ENCODE measurements at places on chromosomes 7 and 10.

DNA sequence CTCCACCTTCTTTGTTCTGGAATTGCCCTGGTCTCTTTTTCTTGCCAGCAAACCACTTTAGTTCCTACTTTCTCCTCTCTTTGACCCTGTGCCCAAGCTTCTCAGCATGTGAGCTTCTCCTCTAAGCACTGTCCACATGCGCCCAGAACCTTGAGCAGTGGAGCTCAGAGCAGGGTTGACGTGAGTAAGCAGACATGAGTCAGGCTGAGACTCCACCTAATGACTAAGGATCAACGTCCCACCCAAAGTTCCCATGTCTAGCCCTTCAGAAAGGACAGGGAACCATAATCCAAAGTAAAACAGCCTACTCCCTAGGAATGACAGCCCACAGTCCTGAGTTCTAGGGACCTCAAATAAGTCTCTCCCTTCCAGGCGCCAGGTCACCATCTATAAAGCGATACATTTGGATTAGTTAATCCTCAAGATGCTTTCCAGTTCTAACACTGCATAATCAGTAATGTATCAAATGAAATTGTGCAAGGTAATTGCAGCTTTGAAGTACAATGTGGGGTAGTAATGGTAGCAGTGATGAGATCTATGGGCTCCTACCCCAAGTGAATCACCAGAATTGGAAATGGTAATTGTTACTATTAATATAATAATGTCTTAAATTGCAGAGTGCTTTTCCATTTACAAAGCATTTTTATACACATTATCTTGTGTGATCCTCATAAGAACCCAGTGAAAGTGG is 44.5 kb downstream of the KCNMA1 start:
- no peak for DNase-seq
- peaks cover 4% of the 10 kb centered on the region for H3K4me1 ChIP-seq
- no peak overlapping the region for H3K27ac ChIP-seq

- no peaks in the 10 kb centered on the region for H3K36me3 ChIP-seq
- no peak for DNase-seq
- no peak overlapping the region for H3K27ac ChIP-seq
- H3K4me3 ChIP-seq, result no peak overlapping the region
- H3K4me1 ChIP-seq, result peaks cover 29% of the 10 kb centered on the region
Observed at GRCh38 chr10:124117833-124118232, 24.4 kb upstream of the CHST15 start.

DNA sequence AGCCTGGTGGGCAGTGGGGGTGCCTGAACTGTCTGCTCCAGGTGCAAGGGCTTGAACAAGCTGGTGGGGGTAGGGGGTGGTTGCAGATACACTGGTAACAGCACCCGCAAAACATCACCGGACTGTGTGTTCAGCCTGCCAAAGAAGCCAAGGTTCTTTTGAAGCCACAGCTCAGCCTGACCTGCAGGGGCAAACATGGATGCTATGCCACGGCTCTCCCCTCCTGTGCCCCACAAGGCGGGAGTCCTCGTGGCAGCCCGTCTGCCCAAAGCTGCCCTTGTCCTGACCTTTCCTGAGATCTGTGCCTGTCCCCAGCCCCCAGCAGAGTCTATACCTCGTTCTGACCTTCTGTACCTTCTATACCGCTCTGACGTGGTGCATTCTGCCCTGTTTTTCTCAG is 285.7 kb downstream of the GLRX3 start:
- H3K27me3 ChIP-seq, result peaks cover 5% of the 10 kb centered on the region
- H3K4me3 ChIP-seq, result no peak overlapping the region
- no peaks in the 10 kb centered on the region for H3K4me1 ChIP-seq
- H3K36me3 ChIP-seq, result no peaks in the 10 kb centered on the region
- DNase-seq, result no peak

DNA sequence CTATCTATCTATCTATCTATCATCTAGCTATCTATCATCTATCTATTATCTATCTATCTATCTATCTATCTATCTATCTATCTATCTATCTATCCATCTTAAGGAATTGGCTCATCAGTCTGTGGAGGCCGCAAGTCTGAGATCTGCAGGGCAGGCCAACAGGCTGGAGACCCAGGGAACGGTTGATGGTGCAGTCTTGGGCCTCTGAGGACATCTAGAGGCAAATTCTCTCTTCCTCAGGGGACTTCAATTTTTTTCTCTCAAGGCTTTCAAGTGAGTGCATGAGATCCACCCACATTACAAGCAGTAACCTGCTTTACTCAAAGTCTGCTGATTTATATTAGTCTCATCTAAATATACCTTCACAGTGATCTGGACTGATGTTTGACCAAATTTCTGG is 197.0 kb downstream of the GLRX3 start:
- no peak for DNase-seq
- H3K4me1 ChIP-seq, result no peaks in the 10 kb centered on the region
- H3K4me3 ChIP-seq, result no peak overlapping the region
- H3K27ac ChIP-seq, result no peak overlapping the region

- no peak overlapping the region for H3K4me3 ChIP-seq
- DNase-seq, result no peak
- H3K36me3 ChIP-seq, result no peaks in the 10 kb centered on the region
Observed at GRCh38 chr10:115965376-115965775, 307.6 kb downstream of the GFRA1 start.

GRCh38 chr10:88095223-88095721 is 231.8 kb downstream of the PTEN start:
- H3K4me3 ChIP-seq, result no peak overlapping the region
- no peak overlapping the region for H3K27ac ChIP-seq
- DNase-seq, result no peak
- H3K36me3 ChIP-seq, result no peaks in the 10 kb centered on the region
- no peaks in the 10 kb centered on the region for H3K27me3 ChIP-seq

- H3K4me1 ChIP-seq, result no peaks in the 10 kb centered on the region
- no peaks in the 10 kb centered on the region for H3K36me3 ChIP-seq
- no peak for DNase-seq
- no peak overlapping the region for H3K4me3 ChIP-seq
Observed at GRCh38 chr10:105538874-105539273, 897.8 kb downstream of the SORCS3 start.

DNA sequence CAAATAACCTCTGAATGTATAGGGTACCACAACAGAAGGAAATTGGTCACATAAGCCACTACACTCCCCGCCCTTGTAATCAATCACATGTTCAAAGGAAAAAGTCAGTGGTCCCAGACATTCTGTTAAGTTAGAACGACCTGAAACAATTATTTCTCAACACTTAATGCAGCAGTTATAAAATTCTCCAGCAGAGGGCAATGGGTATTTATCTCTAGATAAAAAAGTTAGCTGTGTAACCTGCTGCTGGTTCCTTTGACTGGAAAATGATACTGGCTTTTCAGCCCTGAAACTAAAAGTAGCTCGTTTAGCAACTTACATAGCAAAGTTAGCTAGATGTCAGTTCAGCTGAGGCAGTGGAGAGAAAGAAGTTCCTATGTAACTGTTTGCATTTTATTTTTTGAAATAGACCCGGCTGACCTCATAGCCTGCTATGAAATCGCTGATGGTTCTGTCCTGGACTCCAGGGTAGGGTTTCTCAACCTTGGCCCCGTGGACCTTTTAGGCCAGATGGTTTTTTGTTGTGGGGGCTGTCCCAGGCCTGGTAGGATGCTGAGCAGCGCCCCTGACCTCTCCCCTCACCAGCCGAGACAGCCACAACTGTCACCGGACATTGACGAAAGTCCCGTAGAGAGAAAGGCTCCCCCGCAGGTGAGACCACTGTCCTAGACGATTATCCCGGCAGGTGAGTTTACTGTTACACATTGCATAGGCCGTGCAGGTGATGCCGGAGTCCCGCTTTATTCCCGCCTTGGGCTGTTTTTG is 40.2 kb upstream of the PROSER2 start:
- H3K4me1 ChIP-seq, result no peaks in the 10 kb centered on the region
- H3K4me3 ChIP-seq, result no peak overlapping the region
- H3K27ac ChIP-seq, result no peak overlapping the region
- no peaks in the 10 kb centered on the region for H3K27me3 ChIP-seq
- DNase-seq, result no peak
- no peaks in the 10 kb centered on the region for H3K36me3 ChIP-seq
